Hepatocyte (in vitro differentiated cells): ENCODE measurements at places on chromosomes 2 and 18. TPM values are rescaled to one million over a fixed set of nuclear protein-coding genes. Genes with fewer than 3 reads are reported as not detected.

The TBR1 gene
- not detected in 2 replicates for total RNA-seq

The RAB17 gene
- 56.8 and 58.3 TPM in 2 replicates for total RNA-seq

The IL1R2 gene
- 1.3 and 10.5 TPM in 2 replicates for total RNA-seq

The TSPYL6 gene
- total RNA-seq: not detected in 2 replicates

The ID2 gene
- 910 and 1,089 TPM in 2 replicates for total RNA-seq

The SEPTIN2 gene
- total RNA-seq: 373 and 388 TPM in 2 replicates

DNA sequence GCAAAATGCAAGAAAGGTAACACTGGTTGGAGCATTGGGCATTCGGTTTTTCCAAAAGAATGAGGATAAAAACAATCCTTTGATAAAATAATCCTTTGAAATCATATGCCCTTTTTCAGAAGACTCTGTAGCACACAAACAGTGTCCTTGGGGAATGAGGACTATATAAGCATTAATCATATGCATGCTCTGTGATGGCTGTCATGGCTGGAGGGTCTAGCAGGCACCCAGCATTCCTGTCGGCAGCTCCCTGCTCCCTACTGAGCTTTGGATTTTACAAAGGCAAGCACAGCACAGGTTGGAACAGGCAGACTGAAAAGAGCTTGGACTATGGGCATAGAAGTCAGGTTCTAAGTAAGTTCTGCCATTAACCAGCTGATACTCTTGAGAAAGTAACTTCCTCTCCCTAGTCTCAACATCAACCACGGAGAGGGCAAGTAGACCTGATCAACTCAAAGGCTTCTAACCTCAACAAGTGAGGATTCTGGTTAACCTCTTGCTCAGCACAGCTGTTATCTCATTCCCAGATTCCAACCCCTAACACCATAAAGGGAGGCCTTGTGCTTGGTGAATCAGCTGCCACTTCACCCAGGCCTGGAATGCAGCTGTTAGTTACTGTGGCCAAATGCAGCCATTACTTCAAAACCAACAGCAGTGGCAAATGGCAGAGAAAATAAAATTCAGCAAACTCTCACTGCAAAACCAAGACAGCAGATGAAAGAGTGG lies 29.5 kb downstream of the GALNT14 start:
- no peak for DNase-seq

DNA sequence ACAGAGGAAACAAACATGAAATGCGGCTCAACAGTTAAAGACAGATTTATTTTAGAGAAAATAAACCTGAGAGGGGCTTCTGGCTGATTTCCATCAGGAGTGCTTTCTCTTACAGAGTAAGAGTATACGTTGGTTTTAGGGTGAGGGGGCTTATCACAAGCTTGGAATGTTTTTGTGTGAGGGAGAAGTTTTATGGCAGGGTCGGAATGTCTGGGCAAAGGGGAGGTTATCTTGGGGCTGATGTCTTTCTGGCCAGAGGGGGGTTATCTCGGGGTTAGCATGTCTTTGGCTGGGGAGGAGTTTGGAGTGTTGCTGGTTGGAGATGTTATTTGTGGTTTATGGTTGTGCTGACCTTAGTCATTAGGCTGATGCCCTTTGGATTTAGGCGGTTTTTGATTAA lies 22.1 kb downstream of the PTRHD1 start:
- no peak for DNase-seq

- no peak for DNase-seq
Observed at GRCh38 chr2:43714164-43714563, 37.9 kb upstream of the C1GALT1C1L start.

DNA sequence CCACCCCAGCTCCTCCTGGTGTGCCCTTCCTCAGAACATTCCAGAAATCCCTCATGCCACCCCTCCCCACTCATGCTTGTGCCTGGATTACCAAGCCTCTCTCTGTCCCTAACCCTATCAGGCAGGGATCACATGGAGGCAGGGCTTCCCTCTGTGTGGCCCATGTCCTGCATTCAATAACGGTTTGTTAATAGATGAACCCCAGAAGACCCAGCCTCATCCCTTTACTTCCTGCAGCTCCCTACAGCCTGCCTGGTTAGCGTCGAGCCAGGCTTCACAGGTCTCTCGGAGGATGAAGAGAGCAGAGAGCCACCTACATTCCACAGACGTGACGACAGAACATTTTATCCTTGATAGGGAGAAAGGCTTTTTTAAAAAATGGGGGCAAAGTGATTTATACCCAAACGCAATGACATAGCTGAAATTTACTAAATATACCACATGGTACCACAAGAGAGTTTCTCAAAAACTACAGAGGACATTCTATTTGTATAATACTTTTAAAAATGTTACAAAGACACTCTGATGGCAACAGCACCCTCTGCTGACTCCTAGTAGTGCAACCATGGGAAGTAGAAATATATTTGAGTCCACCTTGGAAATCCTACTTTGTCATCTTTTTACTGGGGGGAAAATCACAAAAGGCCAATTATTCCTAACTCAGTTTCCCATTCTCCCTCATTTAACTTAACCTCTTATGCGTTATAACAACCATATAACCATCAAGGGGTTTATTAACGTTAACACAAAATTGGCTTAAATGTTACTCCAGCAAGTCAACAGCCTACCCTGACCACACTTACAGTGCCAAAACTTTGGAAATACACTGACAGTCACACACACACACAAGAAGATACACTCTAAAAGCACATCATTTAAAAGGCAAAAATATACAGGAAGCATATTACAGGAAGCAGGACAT lies 30.7 kb downstream of the FBXO15 start:
- DNase-seq: peak; percentile 58

DNA sequence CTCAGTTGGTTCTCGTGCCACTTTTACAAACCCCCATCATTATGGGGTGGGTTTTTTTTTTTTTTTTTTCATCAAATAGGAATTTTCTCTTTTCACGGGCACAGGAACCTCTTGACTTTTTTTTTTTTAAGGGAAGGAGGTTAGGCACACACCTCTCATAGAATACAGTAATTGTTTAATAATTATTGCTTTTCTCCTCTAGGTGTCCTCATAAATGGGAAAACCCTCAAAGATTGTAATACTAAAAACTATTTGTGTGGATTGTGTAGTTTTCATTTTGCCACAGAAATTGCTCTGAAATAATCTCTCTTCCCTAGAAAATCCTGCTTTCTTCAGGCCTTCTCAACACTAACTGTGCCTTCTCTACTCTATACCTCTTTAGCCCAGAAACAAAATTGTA lies 147.3 kb downstream of the GREB1L start:
- DNase-seq: no peak
